ENCODE measurements at places on chromosomes 16 and 17.

DNA sequence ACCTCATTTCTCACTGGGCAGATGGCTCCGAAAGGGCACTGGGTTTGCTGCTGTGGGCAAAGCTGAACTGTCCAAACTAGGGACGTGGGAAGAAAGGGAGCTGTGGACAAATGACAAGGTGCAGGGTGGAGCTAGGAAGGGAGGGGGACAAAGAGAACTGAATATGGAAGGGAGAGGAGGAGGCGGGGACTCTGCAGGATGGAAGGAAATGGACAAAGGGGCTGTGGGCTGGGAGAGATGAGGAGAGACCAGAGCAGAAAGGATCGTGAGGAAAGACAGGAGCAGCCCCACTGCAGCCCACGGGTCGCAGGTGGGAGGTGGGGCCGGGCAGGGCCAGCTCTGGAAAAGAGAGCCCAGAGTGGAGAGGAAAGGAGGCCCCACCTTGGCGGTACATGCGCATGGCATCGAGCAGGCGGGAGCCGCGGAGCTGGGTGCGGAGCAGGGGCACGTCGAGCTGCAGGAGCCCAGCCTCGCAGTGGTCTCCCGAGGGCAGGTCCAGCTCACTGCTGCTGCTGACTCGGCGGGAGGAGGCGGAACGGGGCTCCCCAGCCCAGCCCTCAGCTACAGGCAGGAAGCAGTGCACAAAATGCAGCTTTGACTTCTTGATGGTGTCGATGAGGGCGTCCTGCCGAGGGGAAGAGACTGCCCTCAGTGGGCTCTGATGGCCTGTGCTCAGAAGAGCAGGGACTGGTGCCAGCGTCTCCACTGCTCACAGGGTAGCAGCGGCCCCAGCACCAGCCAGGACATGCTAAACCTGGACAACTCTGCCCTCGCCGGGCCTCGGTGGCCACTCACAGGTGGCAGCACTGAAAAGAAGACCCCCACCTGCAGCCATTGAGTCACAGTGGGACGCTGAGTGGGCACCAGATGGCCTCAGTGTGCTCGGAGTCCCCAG is 66.8 kb downstream of the PIPOX start:
- DNase-seq: no peak

GRCh38 chr17:57866319-57866718 is 16.5 kb upstream of the MRPS23 start:
- DNase-seq: no peak

- no peak for DNase-seq
Observed at GRCh38 chr16:86198206-86199118, 299.5 kb downstream of the IRF8 start.

DNA sequence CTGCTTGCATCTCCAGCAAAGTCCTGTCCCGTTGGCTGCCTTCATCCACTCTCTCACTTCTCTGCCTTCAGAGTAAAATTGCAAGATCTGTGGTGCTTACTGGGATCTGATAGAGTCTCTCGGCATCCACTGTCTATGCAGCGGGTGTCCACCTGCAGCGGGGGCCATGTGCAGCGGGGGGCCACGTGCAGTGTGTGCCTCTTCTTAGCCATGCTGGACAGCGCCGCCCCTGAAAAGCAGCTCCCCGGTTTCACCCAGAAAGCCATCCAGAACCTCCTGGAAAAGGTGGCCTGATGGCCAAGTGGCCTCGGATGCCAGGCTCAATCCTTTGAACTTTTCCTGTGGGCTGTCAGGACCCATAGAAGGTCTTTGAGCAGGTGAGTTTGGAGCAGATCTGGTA is 9.5 kb downstream of the STX4 start:
- DNase-seq: no peak

DNA sequence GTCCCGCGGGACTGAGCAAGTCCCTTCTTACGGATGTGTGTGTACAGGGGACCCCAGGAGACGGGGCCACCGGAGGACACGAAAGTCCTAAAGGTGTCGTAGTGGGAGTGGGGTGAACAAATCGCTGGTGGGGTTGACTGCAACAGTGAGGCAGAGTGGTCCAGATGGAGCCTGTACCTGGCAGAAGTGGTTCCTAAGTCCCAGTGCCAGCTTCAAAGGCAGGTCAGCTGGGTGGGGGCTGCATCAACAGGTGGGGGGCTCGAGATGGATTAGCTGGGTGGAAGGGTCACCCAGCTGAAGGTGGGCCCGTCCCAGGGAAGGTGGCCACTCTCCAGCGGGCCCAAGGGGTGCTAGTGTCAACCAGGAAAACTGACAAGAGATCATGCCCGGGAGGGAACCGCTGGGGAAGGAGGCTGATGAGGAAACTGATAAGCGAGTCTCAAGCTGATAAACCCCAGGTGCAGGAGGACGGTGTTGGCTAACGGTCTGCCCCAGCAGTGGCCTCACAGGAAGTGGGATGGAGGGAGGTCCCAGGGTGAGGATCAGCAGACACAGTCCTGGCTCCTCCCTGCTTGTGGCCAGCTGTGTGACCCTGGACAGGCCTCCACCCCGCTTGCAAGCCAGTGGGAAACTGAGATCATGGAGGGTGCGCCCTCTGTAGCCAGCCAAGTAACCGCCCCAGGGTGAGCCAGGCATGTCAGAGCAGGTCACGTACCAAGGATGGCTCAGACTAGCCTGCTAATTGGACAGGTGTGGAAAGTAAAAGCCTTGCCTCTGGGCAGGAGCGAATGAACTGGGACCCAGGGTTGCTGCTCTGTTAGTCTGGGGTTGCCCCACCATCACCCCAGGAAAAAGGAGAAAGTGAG is 1.0 kb downstream of the ORAI3 start:
- DNase-seq: no peak

- no peak for DNase-seq
Observed at GRCh38 chr17:57830880-57831279, 19.0 kb downstream of the MRPS23 start.

DNA sequence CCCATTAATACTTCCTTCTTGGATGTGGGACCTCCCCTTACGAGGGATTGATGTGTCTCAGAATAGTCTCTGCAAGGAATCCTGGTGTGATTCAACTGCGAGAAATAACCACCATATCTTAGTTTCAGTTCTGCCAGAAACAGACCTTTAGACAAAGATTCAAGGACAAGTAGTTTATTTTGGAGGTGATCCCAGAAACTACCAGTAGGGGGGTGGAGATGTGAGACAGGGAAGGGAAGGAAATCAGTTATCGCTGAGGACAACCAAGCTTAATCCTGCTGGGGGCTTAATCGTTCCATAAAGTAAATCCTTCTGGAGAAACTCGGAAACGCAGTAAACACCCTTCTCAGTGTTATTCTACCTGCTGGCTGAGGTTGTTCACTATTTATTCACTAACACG is 5.0 kb upstream of the SDR42E1 start:
- no peak for DNase-seq

- no peak for DNase-seq
Observed at GRCh38 chr16:74667255-74667700, 601 bp upstream of the RFWD3 start.

DNA sequence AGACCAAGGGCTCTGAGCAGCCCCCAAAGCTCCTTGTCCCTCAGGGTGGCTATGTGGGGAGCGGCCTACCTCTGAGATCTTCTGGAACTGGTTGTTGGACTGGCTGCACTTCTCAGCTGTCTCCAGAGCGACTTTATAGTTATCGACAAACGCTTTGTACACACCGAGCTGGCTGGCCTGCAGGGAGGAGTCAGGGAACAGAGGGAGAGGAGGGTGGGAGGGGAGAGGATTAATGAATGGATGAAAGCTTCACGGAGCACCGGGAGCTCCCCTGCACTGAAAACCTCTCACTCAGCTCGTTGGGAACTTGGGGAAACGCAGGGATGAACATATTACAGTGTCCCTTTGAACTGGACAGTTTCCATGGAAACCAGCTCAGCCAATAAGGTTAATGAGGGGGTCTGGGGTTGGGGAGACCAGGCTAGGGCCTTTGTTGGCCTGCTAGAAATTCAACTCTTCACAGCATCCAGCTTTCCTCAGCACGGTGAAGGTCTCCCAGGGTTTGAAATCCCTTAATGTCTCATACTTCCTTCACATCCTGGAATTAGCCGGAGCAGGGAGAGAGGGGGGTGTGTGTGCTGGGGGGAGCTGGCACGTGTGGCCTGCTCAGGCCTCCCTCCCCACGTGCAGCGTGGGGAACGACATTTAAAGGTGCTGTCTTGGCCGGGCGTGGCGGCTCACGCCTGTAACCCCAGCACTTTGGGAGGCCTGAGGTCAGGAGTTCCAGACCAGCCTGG is 86.7 kb downstream of the TIMM22 start:
- DNase-seq: no peak

GRCh38 chr17:64991726-64992125 is 64.8 kb downstream of the GNA13 start:
- DNase-seq: no peak

Data from GM12891 (cell line).